ENCODE measurements at places on chromosomes 5 and 9. TPM values are rescaled to one million over a fixed set of nuclear protein-coding genes. Genes with fewer than 3 reads are reported as not detected.

Gene CENPP
- total RNA-seq, result 1.2 TPM

GRCh38 chr5:18888821-18889220 is 1099.2 kb downstream of the CDH18 start:
- DNase-seq, result no peak

GRCh38 chr5:160550075-160550474 is 128.4 kb downstream of the PTTG1 start:
- no peak for DNase-seq

GRCh38 chr9:137823986-137824771 is 53.4 kb upstream of the CACNA1B start:
- no peak for DNase-seq

DNA sequence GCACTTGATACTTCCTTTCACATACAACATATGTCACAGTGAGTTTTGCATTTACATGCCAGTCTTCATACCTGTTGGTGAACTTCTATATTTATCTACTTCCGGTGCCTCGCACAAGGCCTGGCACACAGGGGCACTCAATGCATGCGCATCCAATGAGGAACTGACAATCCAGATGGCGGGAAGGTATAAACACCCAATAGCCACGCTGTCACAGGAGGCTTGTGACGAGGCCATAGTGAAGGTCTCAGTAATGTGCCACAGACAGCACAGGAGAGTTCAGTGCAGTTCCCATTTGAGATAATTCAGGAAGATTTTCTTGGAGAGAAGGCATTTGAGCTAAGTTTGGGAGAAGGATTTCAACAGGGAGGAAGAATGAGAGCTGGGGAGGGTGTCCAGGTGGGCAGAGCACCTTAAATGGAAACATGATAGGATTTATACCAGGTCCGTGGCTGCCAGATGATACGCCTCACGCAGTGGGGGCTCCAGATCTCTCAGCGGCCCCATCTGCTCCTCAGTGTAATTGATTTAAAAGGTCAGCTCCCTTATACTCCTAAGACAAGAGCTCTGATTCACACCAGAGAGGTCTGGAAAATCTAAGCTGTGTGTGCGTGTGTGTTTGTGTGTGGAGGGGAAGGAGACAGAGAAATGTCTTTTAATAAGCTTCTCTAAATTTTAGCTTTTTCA is 206.2 kb downstream of the DCP2 start:
- DNase-seq, result no peak

GRCh38 chr5:109936996-109937395 is 247.3 kb downstream of the MAN2A1 start:
- no peak for DNase-seq

DNA sequence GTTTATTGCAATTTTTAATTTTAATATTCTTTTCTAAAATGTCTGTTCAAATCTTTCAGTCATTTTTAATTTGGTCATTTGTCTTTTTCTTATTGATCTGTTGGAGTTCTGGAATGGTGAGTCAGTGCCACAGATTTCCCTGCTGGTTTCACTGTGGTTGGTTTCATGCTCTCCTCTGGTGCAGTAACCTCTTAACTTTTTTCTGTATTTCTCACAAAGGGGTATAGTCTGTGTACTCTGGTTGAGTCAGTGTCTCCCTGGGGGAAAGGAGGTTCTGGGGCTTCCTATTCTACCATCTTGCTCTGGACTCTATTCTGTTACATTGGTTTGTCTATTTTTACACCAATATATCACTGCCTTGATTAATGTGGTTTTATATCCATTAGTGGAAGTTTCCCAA is 178.8 kb downstream of the CSNK1G3 start:
- no peak for DNase-seq
